ENCODE measurements at places on chromosomes 2 and 18. TPM values are rescaled to one million over a fixed set of nuclear protein-coding genes. Genes with fewer than 3 reads are reported as not detected.

- H3K27me3 ChIP-seq, result no peaks in the 10 kb centered on the region
- H3K36me3 ChIP-seq, result peaks cover 72% of the 10 kb centered on the region
- peaks cover 45% of the 10 kb centered on the region for H3K4me1 ChIP-seq
- no peak for DNase-seq
Measured at GRCh38 chr2:190440113-190440512, 32.0 kb downstream of the MFSD6 start.

GRCh38 chr18:49446481-49446880 is 14.0 kb downstream of the DYM start:
- DNase-seq, result no peak
- H3K36me3 ChIP-seq, result peaks cover 24% of the 10 kb centered on the region
- no peak overlapping the region for H3K27ac ChIP-seq
- peaks cover 11% of the 10 kb centered on the region for H3K4me1 ChIP-seq

Gene RAB11FIP5
- total RNA-seq, result 10.7 TPM

- peak overlapping the region; percentile 83 for H3K4me3 ChIP-seq
- H3K4me1 ChIP-seq, result peaks cover 63% of the 10 kb centered on the region
- H3K27ac ChIP-seq, result peak overlapping the region; percentile 83
- no peak for DNase-seq
Measured at GRCh38 chr2:64987001-64987955, 1.9 kb upstream of the SLC1A4 start.

DNA sequence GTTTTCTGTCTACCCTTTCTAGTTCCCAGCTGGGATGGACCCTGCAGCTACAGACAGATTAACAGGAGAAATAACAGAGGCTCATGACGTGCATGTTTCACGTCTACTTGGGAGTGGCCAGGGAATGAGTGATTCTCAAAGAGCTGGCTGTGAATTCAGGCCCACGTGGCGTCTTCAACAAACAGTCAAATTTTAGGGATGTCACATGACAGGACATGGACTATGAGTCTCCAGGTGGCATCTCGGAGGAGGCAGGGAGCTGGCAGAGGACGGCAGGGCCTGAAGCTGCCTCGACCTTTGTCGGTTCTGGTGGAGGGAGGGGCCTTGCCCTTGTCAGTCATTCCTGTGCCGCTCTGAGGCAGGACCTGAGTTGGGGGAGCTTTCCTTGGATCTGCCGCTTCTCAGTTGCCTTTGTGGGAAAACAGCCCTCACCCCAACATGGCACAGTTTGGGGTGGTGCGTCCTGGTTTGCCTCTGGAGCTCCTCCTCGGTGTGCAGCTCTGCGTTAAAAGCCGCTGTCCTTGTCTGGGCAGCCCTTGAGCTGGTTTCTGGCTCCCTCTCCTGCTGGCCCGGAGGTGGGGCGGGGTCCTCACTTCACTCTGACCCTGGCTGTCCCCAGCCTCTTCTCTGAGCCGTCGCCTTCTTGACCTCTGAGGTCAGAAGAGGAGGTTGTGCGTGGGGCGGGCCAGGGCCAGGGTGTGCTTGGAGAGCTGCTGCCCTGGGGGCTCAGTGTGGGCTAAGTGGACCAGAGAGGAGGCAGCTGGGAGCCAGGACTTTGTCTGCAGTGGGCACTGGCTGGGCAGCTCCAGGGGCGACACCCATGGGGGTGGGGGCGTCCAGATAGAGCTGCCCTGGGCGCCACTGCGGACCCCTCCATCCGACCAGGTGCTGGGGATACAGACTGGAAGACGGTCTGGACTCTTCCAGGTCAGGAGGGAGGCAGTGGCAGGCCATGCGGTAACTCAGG is 12.1 kb upstream of the GAL3ST2 start:
- no peak for DNase-seq
- H3K36me3 ChIP-seq, result peaks cover 16% of the 10 kb centered on the region
- H3K27me3 ChIP-seq, result no peaks in the 10 kb centered on the region
- no peak overlapping the region for H3K27ac ChIP-seq
- H3K4me1 ChIP-seq, result peaks cover 11% of the 10 kb centered on the region

Gene MAPK4
- not detected for total RNA-seq

GRCh38 chr2:98463081-98463481 is 18.4 kb downstream of the INPP4A start:
- H3K36me3 ChIP-seq, result peaks cover 29% of the 10 kb centered on the region
- H3K4me3 ChIP-seq, result peak overlapping the region; percentile 31

DNA sequence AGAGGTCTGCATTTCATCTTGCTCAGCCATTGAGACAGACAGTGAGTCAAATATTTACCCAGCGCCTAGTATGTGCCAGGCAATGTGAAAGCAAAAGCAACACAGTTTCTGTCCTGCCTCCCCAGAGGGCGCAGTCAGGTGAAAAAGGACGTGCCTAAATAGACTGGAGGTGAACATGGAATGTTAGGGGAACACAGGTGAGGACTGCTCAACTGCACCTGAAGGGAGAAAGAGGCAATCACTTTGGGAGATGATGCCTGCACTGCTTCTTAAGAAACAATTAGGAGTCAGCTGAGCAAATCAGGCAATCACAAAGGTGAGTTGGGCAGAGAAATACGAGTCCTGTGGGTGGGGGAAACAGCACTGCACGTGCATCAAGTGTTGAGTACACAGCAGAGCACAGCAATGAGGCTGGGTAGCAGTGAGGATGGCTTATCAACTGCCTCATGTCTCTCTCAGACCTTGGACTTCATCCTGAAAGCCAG is 218.3 kb upstream of the SMAD7 start:
- H3K27ac ChIP-seq, result no peak overlapping the region
- peaks cover 2% of the 10 kb centered on the region for H3K27me3 ChIP-seq
- H3K36me3 ChIP-seq, result peaks cover 16% of the 10 kb centered on the region
- DNase-seq, result peak; percentile 11
- H3K4me3 ChIP-seq, result no peak overlapping the region

Measured in activated T-helper 2 cell treated with anti-CD3 and anti-CD28 coated beads, Interferon-gamma antibody, Interleukin-2, Interleukin-4, amounts not matched to agents 10 μg/mL and 5 μg/mL and 100 μg/mL, durations not matched to agents 14 hours and 24 hours and 36 hours (primary cell).